ENCODE measurements at places on chromosomes 7 and 10.

- no peak for DNase-seq
These were observed 106.2 kb upstream of the KCTD7 start for GRCh38 chr7:66522518-66522917.

DNA sequence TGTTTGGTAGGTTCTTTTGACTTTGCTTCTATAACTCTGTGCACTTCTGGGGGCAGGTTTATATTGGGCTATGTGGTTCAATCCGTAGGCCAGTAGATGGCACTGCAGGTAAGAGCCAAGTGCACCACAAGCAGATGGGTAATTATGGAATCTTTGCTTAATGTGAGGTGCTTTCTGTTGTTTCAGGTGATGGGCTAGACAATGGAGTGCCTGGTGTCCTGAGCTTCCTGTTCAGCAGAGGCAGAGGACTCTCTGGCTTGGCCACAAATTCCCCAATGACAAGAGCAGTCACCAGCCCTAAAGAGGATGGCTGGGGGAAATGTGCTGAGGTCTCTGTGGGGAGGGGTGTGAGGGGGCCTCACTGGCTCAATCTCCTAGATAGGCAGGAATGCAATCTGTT lies 455.0 kb downstream of the CCSER2 start:
- peak; percentile 51 for DNase-seq

DNA sequence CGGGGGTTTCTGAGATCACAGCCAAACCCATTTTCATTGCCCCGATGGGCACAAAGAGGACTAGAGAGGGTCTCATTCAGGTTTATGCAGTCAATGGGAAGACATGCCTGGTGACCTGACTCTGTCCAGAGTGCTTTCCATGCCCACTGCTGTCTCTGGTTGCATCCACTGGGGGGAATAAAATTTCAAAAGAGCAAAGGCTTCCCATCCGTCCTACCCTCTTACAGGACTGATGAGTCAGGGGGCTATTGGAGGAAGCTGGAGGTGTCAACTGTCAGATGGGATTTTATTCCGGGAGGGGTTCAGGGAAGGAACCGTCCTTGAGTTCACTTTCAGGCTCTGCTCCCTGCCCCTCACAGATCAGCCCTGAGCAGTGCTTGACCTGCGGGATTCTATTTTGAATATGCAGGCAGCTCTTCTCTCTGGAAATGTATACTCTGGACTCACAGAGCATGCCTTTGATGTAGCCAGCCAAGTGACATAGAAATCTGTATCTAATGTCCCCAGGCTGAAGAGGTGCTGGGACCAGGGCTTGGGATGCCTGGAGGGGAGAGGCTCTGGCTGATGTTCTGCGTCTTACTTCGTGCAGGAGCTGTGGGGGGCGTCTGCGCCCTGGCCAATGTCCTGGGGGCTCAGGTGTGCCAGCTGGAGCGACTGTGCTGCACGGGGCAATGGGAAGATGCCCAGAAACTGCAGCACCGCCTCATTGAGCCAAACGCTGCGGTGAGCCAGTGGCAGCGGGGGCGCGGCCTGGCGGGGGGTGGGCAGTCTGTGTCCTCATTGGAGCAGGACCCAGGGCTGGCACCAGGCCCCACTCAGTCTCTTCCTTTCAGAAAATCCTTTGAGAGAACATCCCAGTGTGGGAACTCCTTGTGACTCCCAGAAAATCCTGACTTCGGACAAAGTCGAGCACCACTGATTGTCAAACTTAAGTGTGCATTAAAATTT lies 12.0 kb downstream of the C10orf62 start:
- no peak for DNase-seq

DNA sequence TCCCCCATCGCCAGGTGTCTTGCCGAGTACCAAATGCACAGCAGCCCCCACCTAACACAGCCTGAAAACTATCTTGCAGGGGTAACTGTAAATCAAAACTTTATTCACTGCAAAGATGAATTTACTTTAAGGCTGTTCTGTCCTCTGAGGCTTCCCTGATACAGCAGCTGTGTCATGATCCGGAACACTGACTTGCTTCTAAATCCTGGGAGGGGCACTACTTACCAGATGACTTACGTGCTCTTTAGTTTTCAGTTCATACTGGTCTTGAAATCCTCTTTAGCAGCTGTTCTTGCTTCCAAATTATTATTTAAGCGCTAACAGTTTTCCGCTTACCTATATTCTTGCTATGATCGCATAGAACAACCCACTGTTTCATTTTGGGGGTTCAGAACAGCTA lies 4.9 kb downstream of the DYNC1I1 start:
- no peak for DNase-seq

GRCh38 chr10:58319599-58319998 lies 15.2 kb upstream of the UBE2D1 start:
- DNase-seq, result no peak

All from SW480 (cell line).